ENCODE measurements at places on chromosomes 4 and X.

DNA sequence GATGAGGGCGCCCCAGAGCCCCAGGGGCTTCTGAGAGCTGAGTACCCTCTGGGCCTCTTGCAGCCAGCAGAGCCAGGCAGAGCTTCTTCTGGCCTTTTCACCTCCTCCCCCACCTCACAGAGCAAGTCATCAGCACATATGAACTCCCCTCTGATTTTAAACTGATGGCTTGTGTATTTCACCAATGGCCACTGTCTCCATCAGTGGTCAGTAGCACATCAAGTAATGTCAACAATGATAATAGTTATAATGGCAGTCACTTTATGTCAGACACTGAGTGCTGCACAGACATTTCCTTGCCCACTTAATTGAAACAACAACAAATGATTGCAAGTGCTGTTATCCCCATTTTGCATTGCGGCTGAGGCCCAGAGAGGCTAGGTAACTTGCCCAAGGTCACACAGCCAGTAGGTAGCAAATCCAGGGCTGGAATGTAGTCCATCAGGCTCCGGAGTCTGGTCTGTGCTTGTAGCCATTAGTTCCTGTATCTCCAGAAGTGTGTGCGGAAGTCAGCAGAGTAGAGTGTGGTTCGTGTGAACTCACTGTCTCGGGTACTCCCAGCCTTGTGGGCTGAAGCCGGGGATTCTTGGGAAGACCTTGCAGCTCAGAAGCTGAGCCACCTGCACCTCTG is 3.0 kb downstream of the ATP2B3 start:
- no peak for DNase-seq

GRCh38 chr4:158996669-158997074 is 106.2 kb upstream of the RAPGEF2 start:
- DNase-seq = no peak

DNA sequence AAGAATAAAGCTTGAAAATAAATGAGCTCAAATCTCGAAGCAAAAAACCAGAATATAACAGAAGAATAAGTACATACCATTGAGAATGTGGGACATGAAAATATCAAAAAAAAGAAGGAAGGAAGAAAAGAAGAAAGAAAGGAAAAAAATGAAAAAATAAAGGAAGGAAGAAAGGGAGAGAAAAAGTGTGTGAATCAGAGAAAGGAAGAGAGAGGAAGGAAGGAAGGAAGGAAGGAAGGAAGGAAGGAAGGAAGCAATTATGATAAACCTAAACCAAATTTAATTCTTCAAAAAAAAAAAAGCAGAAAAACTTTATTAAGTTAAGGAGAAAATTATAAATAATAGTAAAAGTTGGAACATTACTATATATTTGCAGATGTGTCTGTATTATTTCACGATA is 949.8 kb downstream of the NLGN4X start:
- DNase-seq = no peak

GRCh38 chrX:125628435-125628834 is 308.8 kb downstream of the TEX13C start:
- DNase-seq = no peak

GRCh38 chr4:139847602-139848001 is 182.0 kb downstream of the MGST2 start:
- no peak for DNase-seq

GRCh38 chr4:125838924-125839323 is 524.2 kb downstream of the FAT4 start:
- no peak for DNase-seq

GRCh38 chr4:168279556-168279955 is 39.0 kb downstream of the DDX60 start:
- DNase-seq = no peak

GRCh38 chrX:129626026-129626425 is 28.7 kb downstream of the APLN start:
- DNase-seq = no peak

DNA sequence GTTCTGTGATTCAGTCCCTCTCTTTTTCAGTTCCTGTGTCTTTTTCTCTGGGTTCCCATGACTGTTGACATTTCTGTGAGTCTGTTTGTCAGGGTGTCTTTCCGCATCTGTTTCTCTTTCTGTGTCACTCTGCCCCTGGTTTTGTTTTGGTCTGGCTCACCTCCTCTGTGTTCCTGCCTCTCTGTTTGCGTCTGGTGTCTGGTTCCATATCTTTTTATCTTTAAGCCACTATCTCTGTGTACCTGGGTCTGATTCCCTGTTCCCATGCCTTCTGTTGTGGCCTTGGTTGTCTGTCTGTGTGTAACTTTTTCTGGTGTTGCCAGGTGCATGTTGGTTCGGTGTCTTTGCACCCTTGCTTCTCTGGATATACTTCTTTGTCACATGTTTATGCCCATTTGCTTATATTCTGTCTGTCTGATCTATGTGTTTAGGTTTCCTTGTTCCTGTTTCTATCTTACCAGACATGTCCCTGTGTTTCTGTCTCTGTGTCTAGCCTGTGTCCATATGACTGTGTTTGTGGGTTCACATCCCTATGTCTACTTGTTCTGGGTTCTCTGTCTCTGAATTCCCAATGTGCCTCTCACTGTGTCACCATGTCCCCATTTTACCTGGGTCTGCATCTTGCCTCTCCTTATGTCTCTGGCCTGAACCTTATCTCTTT is 50.2 kb downstream of the ITIH6 start:
- DNase-seq = no peak
